ENCODE measurements at places on chromosomes 7 and 10.
A peak's percentile ranks its signal among the peaks of the same experiment; 100 is the strongest.

GRCh38 chr10:43237128-43237527, 29.7 kb downstream of the RASGEF1A start:
- DNase-seq: no peak

GRCh38 chr10:89520706-89521105, 14.7 kb downstream of the SLC16A12 start:
- no peak for DNase-seq

DNA sequence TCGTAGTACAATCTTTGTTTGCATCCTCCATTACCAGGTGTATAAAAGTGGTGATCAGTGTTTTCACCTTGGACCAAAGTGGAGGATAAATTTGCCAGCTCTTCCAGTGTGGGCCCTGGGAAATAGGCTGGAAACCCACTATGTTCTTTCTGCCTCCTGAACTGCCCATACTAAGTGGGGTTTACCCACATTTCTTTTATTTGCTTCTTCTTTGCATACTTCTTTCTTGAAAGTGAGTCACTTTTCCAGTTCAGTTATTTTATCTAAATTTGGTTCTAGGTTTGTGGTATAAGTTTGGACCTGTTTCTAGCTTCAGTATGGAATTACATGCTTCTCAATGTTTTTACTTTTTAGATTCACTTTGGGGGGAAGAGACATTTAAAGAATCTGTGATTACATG, 126.2 kb upstream of the ACBD5 start:
- no peak for DNase-seq

DNA sequence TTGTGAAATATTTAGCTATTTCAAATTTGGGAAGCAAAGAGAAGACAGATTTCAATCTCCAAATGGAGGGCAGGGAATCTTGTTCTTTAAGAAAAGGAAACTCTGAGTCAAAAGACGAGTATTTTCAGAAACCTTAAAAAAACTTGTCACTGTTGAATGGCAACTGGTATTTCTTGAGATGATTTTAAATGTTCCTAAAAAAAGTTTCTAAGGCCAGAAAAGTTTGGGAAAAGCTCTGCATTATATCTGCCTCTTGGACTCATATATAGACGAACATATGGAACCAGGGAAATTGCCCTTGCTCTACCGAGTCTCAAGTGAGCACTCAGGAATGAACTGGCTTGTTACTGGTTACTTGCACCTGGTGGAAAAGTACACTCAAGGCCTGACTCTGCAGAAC, 69.5 kb downstream of the ADAM22 start:
- DNase-seq: no peak

GRCh38 chr10:19204246-19204917, 155.8 kb downstream of the MALRD1 start:
- no peak for DNase-seq

DNA sequence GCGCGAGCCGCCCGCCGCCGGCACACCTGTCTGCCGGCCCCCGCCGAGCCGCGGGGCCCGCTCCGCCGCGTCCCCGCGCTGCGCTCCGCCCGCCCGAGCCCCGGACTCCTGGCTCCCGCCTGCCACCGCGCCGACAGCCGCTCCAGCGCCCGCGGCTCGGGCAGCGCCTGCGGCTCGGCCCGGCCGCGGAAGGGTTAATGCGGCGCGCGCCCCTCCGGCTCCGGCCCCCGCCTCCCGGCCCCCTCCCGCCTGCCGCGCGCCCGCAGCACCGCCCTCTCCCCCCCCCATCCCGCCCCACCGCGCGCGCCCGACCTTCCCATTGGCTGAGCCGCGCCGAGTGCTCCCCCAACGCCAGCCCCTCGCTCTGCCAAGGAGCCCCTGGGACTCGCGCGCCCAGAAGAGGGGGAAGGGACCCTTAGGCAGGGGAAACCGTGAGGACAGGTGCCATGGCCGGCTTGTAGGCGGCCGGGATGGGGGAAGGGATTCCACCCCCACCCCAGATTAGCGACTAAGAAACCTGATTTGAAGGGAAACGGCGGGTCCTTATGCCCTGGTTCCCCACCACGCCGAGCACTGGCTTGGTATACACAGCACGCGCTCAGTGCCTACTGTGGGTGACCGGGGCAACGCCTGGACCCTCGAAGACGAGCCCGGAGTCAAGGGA, at the start of gene KCNH2:
Gene KCNH2, minus strand, starts transcription at position 196 of the 664 bp plus-strand sequence. CDS start 408 bp downstream, outside the sequence.
- no peak for DNase-seq

DNA sequence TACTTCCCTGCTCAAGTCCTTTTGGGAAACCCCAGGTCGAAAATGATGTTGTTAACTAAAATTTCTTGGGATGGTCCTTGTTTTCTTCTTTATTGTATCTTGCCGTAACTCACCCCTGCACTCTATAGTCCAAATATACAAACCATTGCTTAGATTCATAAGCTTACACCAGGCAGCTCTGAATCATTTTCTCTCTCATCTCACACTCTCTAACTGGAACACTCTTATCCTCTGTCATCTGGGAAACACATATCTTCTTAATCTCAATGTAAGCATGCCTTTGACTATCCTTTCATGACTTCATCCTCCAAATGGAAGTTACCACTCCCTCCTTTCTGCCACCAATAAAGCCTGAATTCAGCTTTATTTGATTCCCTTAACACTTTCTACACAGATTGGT, 175.8 kb upstream of the ANK3 start:
- DNase-seq: no peak

- DNase-seq: peak; percentile 15
These were observed 173.9 kb upstream of the GRM3 start for GRCh38 chr7:86469680-86470295.

DNA sequence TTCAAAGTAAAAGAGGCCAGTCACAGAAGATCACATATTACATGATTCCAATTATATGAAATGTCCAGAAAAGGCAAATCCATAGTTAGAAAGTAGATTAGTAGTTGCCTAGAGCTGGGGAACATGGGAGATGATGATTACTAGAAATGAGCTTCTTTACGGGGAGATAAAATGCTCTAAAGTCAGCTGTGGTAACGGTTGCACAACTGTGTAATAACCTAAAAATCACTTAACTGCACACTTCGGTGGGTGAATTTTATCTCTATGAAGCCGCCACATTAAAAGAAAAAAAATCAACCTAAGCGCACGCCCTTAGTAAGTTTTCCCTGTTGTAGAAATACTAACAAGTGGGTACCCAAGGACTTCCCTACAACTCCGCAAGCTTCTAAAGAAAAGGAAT, 15.9 kb downstream of the XRCC2 start:
- no peak for DNase-seq

GRCh38 chr10:93143281-93143680, 69.6 kb downstream of the CYP26A1 start:
- DNase-seq: peak; percentile 39

DNA sequence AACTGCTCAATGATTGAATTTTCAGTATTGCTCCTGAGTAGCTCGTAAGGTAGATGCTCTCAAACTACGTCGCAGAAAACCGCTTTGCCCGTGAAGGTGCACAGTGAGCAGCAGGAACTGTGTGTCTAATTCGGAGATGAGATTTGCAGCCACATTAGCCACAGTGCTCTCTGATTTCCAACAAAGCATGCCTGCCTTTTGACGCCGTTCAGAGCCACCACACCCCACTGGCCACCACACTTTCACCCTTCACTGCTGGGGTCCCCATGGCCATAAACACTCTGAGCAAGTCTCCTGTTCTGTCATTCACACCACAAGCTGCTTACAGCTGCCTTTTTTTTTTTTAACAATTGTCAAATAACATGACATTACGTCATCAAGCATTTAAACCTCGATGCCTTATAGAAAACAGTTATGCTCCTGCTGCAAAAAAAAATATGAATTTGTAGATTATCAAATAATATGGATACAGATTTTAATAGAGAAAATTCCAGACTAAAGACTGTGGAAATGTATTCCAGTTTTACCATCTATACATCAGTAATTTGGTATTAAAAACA, 578.8 kb upstream of the PFKP start:
- no peak for DNase-seq

DNA sequence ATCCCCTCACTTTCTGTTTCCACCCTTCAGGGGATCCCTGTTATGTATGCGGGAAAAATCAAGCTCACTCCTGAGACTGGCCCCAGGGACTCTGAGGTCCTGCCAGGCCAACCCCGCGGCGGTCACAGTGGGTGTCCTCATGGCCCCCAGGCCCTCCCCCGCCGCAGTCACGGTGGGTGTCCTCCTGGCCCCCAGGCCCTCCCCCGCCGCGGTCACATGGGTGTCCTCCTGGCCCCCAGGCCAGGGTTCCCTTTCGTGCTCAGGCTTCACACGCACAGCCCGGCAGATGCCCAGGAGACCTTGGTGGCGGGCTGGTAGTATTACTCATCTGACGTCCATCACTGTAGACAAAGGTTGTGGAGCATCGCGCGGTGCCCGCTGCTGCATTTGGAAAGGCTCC, 491.0 kb upstream of the FOXK1 start:
- DNase-seq: no peak

DNA sequence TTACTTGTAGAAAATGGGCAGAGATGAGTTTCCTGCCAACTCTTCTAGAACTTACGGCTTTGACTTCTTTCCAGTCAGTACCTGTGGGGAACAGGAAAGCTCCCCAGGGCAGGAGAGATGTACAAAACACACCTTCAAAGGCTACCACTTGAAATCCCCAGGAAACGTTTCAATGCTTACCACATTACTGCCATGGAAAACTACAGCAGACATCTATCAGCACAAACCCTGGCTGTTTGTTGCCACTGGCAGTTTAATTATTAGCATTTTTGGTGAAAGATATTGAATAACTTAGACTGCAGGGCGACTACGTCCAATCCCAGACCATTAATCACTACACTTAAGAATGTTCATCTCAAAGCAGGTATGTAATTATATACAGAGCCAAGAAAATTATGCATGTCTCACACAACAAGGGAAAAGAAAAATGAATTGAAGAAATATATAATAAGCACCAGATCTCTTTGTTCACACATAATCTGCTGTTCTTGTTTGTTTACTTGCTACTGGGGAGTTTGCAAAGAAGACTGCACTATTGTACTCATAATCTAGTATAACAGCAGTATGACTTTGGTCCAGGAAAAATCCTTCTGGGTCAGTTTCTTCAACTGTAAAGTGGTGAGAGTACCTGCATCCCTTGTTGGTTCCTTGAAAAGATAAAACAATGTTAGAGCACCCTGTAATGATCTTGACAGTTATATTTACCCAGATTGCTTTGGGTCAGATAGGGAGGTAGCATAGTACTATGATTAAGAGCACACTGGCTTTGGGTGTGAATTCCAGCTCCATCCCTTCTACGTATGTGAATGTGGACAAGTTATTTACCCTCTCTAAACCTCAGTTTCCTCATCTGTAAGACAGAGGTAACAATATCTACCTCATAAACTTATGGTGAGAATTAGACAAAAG, 138.3 kb downstream of the DOCK4 start:
- no peak for DNase-seq

- DNase-seq: no peak
These were observed 188.9 kb downstream of the GRID1 start for GRCh38 chr10:86177537-86178155.

GRCh38 chr7:93843260-93843659, 47.3 kb downstream of the TFPI2 start:
- no peak for DNase-seq

GRCh38 chr7:66668677-66669076, 40.0 kb downstream of the KCTD7 start:
- DNase-seq: no peak

GRCh38 chr10:101000127-101000914, 713 bp downstream of the LZTS2 start:
- no peak for DNase-seq

- DNase-seq: no peak
These were observed 72.2 kb upstream of the ZNF479 start for GRCh38 chr7:57204411-57204811.

DNA sequence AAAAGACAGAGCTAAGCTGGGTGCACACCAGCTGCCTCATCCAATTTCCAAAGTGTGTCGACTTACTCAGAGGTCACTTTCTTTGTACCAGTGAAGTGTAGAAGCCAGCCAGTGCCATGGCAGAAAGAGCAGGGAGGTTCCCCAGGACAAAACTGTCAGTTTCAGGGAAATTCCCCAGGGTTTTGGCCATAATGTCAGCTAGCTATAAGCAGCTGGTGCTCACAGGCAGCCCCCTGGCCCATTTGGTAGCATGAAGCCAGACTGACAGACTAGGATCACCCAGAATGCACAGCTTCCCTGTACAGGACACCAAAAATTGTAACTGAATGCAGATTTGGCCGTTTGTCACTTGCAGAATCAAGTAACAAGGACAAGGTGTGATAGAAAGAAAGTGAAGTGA, 28.6 kb downstream of the MRPL32 start:
- peak; percentile 29 for DNase-seq

DNA sequence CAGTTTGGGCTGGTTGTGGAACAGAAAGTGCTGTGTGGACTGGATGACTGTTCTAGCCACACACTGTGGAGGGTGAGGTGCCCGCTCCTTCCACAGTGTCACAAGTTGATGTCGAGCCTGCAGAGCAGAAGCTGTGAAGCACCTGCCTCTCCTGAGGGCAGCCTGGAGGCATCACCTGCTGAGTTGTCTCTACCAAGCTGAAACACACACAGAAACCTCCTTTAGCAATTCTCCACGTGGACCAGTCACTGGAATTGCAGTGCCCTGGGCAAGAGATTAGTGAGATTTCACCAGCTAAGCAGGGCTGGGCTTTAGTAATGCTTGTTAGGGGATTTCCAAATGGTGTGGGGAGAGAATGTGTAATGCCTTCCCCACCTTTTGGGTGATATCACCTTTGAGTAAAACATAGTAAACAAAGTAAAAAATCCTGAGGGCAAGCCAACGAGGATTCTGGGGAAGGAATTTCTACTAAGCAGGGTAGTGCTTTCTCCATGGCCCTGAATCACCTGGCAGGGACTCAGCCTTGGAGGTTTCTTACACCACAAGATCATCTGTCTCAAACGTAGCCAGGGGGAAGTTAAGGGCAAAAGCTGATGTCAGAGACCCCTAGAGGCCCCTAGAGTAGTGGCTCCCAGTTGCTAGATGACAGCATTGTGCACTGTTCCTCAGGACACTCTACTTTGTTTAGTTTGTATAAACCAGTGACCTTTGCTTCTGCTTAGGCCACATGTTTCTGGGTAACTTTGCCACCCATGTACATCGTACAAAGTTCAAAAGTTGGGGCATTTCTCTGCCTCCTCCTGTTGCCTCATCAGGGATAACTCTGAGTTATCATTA, 233.1 kb upstream of the IGFBP3 start:
- DNase-seq: no peak

DNA sequence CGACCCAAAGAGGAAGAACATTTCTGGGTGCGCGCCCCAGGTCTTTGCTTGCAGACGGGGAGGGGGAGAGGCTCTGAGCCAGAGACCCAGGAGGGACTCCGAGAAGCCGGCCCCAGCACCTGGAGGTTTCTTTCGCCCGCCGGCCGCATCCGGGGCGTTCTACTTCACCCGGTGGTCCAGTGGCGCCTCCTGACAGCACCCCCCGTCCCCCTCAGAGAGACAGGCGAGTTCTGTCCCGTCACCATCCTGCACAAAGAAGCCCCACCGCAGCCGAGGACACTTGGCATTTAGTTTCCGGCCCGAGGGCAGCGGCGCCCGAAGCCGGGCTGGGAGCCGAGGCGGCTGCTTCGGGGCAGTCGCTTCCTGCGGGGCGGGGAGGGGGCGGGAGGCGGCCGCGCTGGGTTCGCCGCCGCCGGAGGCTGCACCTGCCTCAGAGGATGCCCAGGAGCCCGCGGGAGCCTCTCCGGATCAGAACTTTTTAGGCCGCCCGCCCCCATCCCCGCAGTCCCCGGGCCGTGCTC, at the start of gene TMEM178B:
Gene TMEM178B, plus strand, starts transcription at position 424 of the 521 bp plus-strand sequence.
- DNase-seq: no peak

GRCh38 chr7:98119256-98119918, 12.7 kb downstream of the LMTK2 start:
- no peak for DNase-seq

- DNase-seq: no peak
These were observed 112.2 kb downstream of the KIF20B start for GRCh38 chr10:89813546-89813945.

- DNase-seq: peak; percentile 50
These were observed 113.5 kb downstream of the KLF6 start for GRCh38 chr10:3671386-3671955.

Measured in inflammatory macrophage treated with lipopolysaccharide for 1 hour (primary cell).